ENCODE measurements at places on chromosomes 12 and 14.

DNA sequence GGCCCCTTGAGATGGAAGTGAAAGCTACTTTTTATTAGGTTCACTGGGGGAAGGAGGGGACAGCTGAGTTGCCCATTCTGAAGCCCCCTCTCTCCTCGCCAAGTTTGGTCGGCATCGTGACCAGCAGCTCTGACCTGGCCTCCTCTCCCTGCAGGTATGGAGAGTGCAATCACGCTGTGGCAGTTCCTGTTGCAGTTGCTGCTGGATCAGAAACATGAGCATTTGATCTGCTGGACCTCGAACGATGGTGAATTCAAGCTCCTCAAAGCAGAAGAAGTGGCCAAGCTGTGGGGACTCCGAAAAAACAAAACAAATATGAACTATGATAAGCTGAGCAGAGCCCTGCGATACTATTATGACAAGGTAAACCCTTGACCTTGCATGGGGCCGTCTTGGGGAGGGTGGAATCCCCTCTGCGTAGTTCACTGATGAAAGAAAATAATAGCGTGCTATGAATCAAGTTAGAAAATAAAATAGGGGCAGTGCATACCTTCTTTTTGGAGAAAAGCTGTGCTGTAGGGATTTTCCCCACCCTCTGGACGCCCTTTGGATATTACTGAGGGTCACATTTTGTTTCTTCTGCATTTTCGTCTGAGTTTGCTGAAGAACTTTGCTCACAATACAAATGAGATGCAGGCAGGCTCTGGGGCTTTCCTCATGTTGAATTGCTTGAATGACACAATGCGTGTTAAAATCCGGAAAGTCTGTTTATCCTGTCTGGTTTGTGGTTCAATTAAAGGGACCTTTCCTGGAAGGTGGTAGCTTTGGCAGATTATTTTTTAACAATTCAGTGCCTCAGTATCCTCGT, 29.4 kb downstream of the ELK3 start:
- DNase-seq, result no peak

- DNase-seq, result no peak
Observed at GRCh38 chr14:32134448-32135097, 57.5 kb downstream of the ARHGAP5 start.

- no peak for DNase-seq
Observed at GRCh38 chr12:96371790-96372699, 28.2 kb downstream of the CDK17 start.

GRCh38 chr12:29226616-29227015, 77.5 kb downstream of the FAR2 start:
- DNase-seq, result no peak

GRCh38 chr12:102059343-102059742, 2.4 kb downstream of the WASHC3 start:
- DNase-seq, result no peak

GRCh38 chr12:67152451-67152850, 116.7 kb upstream of the CAND1 start:
- DNase-seq, result no peak

GRCh38 chr14:51167587-51168214, 72.3 kb upstream of the TMX1 start:
- no peak for DNase-seq

DNA sequence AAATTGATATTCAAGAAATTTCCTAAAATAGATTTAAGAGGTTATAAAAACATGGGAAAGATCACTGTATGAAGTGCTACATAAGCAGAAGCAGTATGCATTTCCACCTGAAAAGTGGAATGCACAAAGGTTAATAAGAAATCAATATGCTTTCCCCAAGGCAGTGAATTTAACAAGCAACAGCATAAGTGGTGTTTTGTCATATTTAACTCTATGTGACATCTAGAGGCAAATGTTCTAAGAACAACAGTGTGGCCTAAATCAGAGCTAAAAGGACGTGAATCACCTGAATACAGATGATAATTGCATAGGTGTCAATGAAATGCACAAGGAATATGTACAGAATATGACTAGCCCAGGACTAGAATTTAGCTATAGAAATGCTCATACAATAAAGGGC, 49.5 kb downstream of the SLC2A13 start:
- no peak for DNase-seq

DNA sequence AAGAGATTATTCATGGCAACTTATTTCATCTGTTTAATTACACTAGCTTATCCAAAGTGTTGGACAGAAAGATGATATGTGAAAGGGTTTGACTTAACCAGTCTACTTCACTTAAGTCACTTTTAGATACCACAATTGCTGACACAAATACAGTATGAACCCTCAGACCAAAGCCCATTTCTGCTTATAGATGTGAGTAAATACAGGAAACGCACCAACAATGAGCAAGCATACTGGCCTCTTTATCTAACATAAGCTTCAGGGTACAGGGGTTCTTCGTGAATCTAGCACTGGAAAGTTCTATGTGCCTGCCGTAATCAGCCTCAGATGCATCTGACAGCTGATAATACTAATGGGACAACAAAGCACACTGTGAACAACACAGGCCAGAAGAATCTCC, 209.6 kb downstream of the MED13L start:
- no peak for DNase-seq

GRCh38 chr14:95190857-95191256, 33.5 kb upstream of the DICER1 start:
- no peak for DNase-seq

DNA sequence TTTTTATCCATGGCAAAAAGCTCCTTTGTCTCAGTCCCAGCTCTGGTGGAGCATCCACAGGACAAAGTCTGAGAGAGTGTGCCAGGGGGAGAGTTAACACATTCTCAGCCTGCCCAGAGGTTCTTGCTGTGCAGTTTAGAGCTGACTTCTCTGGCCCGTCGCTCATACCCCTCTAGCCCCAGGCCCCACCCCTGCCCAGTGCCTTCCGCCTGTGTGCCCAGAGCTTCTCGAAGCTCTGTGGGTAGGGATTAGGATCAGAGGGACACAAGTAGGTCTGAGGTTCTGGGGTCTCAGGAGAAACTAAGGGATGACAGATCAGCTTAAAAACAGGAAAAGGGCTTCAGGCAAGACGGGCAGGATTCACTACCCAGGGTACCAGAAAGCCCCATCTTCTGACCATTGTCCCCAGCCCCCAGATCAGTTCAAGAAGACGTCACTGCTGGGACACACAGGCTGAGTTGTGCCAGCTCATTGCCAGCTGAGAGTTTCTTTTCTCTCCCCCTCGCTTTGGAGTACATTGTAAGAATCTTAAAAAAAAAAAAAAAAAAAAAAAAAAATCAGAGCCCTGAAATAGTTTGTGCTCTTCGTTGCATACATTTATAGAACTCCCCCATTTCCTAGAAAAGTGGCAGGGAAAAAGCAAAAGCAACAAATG, 127.0 kb downstream of the GCH1 start:
- no peak for DNase-seq

- DNase-seq, result no peak
Observed at GRCh38 chr12:56337753-56338251, 882 bp upstream of the IL23A start.

DNA sequence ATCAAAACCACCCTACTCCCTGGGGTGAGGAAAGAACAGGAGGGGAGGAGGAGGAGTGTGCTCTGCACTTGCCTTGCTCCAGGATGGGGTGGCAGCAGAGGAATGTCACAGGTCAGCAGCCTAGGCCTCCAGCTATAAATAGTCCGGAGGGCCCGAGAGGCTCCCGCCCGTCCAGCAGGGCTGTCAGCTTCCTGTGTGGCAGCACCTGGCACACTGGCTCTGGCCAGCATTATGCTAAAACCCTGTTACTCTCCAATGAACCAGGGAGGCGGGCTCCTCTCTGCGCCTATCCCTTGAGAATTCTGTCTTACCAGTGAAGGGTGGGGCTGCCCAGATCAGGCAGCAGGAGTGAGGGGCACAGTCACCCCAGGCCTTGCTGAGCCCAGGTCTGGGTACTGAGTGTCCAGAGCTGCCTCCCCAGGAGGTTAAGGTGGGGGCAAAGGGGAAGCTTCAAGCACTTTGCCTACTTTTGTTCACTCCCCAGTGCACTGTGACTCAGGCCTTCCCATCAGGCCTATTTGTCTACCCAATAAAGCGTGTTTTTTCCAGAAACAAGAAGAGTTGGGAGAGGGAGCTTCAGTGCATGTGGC, 1.2 kb upstream of the COX14 start:
- no peak for DNase-seq

- DNase-seq, result no peak
Observed at GRCh38 chr12:10175846-10176636, 2.8 kb upstream of the TMEM52B start.

GRCh38 chr14:24183014-24183481, 5.6 kb downstream of the IPO4 start:
- DNase-seq, result no peak

DNA sequence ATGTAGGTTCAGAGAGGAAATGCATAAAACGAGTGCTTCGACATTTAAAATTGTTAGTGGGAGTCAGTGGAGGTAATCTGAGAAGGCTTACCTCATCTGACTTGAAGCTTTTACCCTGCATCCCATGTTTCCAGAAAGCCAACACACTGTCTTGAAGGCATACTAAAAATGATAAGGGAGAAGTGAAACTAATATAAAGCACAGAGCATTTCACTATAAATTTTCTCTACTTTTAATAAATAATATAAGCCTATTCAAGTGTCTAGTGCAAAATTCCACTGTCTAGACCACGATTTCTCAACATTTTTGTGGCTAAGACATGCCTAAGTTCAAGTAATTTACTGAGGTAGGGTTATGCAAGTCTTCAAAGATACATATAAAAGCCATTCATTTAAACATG, 29.1 kb upstream of the CDKL1 start:
- no peak for DNase-seq

DNA sequence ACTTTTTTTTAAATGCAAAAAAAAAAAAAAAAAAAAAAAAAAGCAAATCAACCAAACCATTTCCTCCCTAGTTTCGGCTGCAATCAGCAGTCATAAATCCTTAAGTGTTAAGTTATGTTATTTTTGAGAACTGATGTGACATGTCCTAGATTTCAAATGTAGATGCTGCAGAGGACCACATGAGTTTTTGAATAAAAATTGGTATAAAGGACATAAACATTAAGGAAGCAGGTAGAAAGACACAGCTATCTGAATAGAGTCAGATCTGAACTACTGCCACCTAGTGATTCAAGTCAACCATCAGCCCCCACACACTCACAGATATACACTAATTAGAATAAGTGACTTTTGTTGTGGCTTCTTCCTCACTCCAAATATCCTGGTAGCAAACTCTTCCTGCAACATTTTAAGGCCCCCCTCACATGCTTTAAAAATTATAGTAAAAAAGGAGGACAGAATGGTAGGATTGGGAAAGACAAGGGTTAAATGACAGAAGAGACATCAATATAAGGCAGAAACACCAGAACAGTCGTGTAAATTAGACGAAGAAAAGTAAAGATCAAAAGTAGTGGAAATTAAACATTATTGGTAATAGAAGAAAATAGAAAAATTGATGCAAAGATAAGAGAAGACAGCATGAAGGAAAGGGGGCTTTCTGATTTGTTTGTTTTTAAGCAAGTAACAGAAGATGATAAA, 394.5 kb upstream of the ATP2B1 start:
- no peak for DNase-seq

- no peak for DNase-seq
Observed at GRCh38 chr12:69919495-69919894, 94.5 kb downstream of the MYRFL start.

GRCh38 chr14:83173687-83174086, 1640.0 kb upstream of the SEL1L start:
- no peak for DNase-seq

DNA sequence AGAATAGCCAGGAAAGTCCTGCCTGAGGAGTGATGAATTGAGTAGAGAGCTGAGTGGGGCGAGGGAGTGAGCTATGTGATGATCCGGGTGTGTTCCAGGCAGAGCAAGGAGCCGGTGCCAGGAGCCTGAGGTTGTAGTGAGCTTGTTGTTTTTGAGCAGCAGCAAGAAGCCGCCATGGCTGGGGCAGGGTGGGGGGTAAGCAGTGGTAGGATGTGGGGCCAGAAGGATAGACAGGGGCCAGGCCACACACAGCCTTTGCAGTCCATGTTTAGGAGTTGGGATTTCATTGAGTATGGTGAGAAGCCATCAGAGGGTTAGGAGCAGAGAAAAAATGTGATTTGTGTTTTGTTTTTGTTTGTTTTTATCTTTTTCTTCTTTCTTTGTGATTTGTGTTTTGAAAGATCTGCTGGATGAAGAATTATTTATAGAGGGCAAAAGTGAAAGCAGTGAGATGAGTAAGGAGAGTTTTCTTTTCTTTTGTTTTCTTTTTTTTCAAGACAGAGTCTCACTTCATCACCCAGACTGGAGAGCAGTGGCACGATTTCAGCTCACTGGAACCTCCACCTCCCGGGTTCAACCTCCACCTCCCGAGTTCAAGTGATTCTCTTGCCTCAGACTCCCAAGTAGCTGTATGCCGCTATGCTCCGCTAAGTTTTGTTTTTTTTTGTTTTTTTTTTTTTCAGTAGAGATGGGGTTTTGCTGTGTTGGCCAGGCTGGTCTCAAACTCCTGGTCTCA, 92.3 kb upstream of the BCAT1 start:
- no peak for DNase-seq

- DNase-seq, result no peak
Observed at GRCh38 chr12:46486588-46486987, 114.0 kb upstream of the SLC38A2 start.

- no peak for DNase-seq
Observed at GRCh38 chr14:101956179-101956885, 8.0 kb upstream of the DYNC1H1 start.

DNA sequence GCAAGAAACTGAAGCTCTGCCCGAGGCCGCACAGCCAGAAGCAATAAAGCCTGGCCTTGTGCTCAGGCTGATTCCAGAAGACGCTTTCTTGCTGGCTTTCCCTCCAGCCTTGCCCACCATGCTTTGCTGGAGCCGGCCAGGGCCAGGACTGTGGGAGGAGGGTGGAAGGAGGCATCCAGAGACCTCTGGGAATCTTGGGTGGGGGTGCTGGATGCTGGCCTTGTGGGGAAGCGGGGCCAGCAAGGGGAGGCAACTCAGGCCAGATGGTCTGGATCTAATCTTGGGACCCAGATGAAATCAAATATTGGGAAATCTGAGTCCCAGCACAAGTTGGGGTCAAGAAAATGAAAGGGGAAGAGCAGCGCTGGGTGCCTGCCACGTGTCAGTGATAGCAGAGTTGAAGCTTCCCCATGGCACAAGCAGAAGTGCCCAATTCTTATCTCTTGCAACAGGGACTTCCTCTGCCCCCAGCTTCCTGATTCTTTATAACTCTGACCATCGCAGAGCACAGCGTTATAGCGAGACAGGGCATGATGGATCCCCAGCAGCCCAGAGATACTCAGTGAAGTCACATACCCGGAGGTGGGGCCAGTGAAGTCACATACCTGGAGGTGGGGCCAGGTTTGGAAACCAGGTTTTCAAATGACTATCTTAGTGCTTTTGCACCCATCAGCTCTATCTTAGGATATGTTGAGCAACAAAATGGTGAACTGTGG, 6.4 kb upstream of the RABGGTA start:
- DNase-seq, result no peak

Measured in activated CD8-positive, alpha-beta memory T cell treated with anti-CD3 and anti-CD28 coated beads for 1 hour (primary cell).